ENCODE measurements at places on chromosomes 7 and 10.

DNA sequence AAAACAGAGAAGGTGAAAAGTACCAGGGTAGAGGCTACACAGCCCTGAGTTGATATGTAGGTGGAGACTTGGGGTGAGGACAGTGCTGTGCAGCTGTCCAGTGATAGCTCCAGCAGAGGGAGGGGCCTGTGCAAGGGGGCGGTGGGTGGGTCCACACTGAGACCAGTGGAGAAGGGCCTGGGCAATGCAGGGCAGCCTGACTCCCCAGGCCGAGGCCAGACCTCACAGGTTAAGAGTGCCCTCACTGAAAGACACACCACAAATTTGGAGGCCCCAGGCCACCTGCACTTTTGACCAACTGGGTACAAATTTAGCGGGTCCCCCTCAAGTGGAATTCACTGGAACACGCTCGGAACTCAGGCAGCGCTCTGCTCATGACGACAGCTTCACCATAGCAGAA lies 6.7 kb upstream of the RASGEF1A start:
- DNase-seq: no peak

- DNase-seq: no peak
Observed at GRCh38 chr7:91295576-91295975, 31.3 kb downstream of the FZD1 start.

GRCh38 chr7:22564511-22565045 lies 64.6 kb upstream of the STEAP1B start:
- DNase-seq: no peak

- DNase-seq: no peak
Observed at GRCh38 chr7:108809356-108809755, 239.7 kb downstream of the DNAJB9 start.

DNA sequence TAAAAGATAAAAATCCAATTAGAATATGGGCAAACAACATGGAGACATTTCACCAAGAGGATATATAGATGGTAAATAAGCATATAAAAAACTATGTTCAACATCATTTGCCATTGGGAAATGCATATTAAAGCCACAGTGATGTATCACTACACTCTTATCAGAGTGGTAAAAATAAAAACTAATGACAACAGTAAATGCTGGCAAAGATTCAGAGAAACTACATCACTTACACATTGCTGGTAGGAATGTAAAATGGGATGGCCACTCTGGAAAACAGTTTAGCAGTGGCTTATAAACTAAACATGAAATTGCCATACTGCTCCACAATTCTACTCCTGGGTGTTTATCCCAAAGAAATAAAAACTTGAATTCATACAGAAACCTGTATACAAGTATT lies 59.2 kb downstream of the CROT start:
- no peak for DNase-seq

- DNase-seq: no peak
Observed at GRCh38 chr10:486666-487322, 202.7 kb downstream of the DIP2C start.

DNA sequence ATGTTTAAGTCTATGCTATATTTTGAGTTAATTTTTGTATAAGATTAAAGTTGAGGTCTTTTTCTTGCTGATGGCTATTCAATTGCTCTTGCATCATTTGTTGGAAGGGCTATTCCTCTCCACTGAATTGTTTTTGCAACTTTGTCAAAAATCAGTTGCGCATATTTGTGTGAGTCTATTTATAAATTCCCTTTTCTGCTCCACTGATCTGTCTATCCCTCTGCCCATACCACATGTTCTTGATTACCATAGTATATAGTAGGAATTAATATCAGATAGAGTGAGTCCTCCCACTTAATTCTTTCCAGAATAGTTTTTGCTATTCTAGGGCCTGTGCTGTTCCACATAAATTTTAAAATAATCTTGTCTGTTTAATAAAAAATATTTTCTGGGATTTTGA lies 152.4 kb upstream of the ADCY1 start:
- no peak for DNase-seq

- DNase-seq: no peak
Observed at GRCh38 chr7:134084488-134085144, 42.5 kb upstream of the LRGUK start.

GRCh38 chr7:101218236-101219125 lies 516 bp downstream of the ZNHIT1 start:
- DNase-seq: no peak

- no peak for DNase-seq
Observed at GRCh38 chr7:87187120-87187519, 32.4 kb downstream of the TMEM243 start.

- DNase-seq: no peak
Observed at GRCh38 chr7:113176836-113177235, 58.5 kb upstream of the SMIM30 start.

DNA sequence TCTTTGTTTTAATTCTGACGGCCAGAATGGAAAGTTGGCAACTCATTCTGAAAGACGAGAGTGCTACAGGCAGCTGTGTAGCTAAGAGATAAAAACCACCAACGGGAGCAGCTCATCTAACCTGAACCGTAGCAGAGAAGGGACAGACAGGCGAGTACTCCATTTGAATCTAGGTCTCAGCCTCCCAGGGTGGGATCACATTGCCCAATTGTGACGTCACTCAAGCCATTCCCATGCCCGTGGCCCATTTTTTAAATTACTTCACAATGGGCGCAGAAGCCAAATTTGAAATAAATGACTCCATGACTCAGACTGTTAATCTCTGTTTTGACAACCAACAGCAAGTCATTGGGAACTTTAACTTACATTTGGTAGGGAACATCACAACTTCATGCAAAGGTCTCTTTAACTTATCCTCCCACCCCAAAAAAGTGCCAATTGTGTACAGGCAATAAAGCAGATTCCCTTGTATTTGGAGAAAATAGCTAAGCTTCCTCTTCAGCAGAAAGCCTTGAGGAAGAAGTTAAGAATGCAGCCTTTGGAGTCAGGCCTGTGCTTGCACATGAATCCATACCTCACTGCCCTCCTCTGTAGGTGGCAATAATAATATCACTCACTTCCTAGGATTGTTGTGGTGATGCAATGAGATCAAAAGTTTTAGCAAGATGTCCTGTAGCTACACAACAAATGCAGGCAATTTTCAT lies 93.2 kb upstream of the KIF5B start:
- DNase-seq: no peak

- no peak for DNase-seq
Observed at GRCh38 chr10:117987244-117987909, 59.4 kb downstream of the RAB11FIP2 start.

GRCh38 chr7:479948-480499 lies 39.6 kb downstream of the PDGFA start:
- DNase-seq: no peak

- no peak for DNase-seq
Observed at GRCh38 chr10:43110338-43111071, 27.7 kb upstream of the CSGALNACT2 start.
